GOT3 (cell line): ENCODE measurements at places on chromosomes 12 and 14.

- no peak for DNase-seq
Measured at GRCh38 chr14:86619726-86620125, 1089.8 kb downstream of the FLRT2 start.

DNA sequence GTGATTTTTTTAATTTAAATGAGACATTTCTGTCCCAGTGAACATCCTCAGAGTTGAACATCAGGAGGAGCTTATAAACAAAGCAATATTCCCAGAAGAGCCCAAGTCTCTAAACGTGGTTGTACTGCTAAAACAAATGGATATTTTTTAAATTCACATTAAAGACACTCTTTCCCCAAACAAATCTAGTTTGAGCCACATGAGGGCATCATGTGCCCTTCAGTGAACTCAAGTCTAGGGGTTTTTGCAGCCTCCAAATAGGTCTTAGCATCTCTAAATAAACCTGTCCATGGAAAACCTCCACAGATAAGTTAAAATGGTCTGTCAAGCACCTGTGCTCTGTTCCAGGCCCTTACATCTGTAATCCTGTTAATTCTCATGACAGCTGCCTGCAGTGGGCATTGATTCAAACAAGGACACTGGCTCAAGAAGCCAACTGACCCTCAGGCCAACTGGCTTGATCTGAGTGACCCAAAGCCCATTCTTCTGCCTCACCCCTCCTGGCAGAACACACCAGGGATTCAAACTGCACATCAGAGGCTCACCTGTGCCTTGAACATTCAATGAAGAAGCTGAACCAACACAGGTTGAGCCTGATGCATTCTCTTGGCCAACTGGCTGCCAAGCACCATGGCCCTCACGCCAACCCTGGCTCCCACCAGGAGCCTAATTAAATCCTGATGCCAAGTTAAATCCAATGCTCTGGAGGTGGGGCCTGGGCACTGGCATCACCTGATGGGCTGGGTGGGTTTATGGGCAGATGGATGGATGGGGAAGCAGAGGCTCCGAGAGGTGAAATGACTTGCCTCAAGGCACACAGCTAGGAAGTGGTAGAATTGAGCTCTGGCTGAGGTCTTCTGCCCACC lies 8.6 kb downstream of the ISCU start:
- DNase-seq = no peak

- no peak for DNase-seq
Measured at GRCh38 chr12:19869413-19869812, 430.1 kb downstream of the AEBP2 start.

DNA sequence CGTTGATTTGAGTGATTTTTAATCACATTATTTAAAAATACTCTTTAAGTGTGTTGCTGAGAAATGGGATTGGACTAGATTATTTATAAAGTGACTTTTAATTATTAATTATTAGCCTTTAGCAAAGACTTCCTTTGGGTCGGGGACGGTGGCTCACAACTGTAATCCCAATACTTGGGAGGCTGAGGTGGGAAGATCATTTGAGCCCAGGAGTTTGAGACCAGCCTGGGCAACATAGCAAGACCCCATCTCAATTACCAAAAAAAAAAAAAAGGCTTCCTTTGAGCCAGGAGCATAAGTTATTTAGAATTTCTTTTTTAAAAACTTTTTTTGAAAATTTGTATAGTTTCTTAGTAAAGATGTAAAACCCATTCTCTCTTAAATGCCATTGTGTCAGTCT lies 8.8 kb downstream of the CHURC1 start:
- DNase-seq = no peak

DNA sequence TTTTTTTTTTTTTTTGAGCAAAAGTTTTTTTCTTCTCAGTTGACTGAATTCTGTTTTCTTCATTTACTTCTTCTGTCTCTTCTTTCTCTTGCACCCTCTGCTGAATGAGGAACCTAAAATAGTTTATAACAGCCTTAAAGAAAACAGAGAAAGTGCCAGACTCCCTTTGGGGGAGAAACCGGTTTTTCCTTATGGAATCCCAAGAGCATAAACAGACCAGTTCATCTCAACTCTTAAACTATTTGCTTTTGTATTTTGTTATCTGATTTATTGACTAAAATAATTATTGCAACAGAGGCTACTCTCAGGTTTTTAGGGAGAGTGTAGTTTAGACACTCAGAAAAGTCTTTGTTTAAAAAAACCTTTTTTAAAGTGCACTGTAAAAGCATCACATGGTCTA lies 30.2 kb downstream of the ST8SIA1 start:
- no peak for DNase-seq

- no peak for DNase-seq
Measured at GRCh38 chr12:1170411-1170810, 179.4 kb downstream of the ERC1 start.

DNA sequence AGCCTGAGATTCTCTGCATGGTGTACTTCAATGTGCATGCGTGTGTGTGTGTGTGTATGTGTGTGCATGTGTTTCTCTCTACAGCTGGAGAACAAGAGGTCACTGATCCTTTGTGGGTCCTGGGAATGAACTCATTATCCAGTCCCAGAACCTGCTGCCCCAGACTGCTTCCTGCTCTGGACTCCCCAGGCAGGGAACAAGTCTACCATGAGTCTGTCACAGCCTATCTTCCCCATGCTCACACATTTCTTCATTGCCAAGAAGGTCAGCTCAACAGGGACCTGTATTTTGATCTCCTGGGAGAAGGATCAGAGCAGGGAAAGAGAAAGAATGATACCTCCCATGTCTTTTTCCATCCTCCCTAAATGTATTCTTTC lies 2.9 kb upstream of the AGAP2 start:
- DNase-seq = no peak

- DNase-seq = no peak
Measured at GRCh38 chr14:100275214-100275613, 31.0 kb downstream of the SLC25A29 start.

DNA sequence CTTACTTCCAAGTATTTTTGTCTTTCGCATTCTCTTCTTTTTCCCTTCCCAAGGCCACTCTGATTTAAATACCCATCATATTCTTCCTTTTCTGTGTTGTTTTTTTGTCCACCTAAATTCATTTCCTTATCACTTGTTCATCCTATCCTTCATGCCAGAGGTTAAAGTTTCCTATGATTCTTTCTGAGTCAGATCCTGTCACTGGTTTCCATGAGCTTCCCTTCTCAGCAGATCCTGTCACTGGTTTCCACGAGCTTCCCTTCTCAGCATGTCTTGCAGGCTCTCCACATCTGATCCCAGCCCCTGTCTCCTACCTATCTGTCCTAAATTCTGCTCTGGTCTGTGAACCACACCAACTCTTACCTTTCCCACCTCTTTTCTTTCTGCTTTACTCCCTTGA lies 311.8 kb upstream of the RGS6 start:
- no peak for DNase-seq

- no peak for DNase-seq
Measured at GRCh38 chr12:102052192-102053061, 9.4 kb downstream of the WASHC3 start.

DNA sequence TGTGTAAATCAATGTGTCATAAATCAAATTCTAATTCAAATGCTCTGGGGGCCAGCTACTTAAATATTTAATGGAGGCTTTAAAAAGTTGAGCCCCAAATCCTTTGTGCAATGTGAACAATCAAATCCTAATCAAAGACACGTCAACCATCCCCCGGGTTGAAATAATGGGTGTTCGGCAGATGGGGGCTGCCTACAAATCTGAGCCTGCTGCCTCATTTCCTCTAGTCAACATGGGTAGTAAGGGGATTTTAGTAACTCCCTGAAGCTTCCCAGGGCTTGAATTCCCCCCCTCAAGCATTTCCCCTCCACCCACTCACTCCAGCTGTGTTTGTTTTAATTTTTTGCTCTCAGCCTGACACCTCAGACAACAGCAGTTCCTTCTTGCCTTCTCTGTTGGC lies 37.8 kb downstream of the SRRM4 start:
- no peak for DNase-seq

DNA sequence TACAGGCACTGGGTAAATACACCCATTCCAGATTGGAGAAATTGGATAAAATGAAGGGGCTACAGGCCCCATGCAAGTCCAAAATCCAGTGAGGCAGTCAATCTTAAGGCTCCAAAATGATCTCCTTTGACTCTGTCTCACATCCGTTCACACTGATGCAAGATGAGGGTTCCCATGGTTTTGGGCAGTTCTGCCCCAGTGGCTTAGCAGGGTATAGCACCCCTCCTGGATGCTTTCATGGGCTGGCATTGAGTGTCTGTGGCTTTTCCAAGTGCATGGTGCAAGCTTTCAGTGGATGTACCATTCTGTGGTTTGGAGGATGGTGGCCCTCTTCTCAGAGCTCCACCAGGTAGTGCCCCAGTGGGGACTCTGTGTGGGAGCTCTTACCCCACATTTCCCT lies 427.2 kb downstream of the TRHDE start:
- DNase-seq = no peak

GRCh38 chr14:64934338-64934929 lies 8.1 kb downstream of the GPX2 start:
- DNase-seq = no peak

DNA sequence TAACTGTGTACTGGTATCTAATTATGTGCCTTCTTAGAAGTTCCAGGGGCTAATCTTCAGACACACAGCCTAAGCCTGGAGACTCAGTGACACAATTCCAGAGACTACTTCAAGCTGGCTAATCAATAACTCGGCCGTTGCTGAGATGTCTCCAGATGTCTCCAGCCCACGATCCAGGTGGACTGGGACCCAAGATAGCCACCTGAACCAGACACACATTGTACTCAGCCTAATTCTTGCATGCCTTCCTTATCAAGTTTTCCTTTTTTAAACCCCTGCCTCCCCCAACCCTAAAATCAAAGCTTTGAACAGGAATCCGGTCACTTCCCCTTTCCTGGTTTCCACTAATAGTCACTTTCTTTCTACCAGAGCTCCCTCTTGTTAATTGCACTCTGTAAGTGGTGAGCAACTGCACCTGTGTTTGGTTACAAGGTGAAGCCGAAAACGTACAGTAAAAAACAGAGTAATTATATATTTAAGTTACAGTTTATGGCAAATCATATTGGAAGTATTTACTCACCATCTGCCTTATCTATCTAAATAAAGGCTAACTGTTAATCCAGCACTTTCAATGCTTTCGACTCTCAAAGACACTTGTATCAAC lies 39.8 kb upstream of the PTGDR start:
- DNase-seq = no peak

DNA sequence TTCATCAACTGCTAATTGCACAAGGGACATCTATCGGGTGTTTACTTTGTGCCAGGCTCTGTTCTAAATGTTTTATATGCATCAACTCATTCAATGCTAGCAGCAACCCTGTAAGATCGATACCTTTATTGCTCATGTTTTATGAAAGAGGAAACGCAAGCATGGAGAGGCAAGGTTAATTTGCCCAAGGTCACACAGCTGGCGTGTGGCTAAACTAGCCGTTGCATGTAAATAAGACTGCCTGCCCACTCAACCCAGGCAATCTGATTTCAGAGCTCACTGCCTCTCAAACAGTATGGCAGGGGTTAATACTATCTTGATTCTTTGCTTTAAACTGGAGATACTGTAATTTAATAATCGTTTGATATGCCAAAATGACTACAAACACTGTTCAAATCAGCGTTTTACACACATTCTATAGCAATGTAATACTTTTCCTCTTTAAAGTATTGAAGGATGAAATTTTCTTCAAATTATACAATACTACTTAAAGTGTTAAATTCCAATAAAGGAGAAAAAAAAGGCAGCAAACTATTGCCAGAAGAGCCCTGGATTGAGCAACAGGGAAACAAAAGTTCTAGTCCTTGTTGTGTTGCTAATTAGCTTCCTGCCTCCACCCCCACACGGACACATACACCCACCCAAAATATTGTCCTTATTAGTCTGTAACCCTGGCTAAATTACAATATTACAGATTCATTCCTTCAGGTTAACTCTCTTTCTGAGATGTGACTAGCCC lies 39.1 kb upstream of the DHRS7 start:
- no peak for DNase-seq

DNA sequence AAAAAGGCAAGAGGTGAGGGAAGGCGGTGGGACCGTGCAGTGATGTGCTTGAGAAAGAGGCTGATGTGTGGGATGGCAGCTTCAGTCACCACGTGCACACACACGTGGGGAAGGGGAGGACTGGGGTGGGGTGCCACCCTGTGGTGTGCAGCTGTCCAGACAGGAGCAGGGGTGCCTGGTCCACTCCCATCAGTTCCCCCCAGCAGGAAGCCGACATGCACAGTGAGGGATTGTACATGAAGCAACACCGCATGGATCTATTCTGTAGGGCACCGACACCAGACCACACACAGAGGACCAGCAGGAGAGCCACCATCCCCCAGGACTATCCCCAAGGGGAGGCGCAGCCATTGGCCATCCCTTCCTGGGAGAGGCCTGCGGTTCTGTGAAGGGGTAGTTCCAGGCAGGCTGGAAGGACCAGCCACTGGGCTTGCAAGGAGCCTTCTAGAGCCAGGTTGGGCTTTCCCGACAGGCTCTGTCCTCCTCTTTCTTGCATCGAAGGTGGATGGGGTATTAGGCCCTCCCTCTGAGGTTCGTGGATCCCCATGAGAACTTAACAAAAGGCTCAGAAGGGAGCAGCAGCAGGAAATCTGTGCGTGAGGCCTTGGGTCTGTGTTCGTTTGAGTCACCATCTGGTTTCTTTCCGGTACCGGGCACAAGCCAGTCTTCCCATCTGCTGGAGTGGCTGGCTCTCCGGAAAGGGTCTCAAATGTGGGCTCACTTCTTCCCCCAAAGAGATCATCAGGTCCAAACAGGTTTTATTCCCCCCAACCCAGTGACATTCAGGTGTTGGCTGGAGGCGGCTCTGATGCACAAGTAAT lies 59.8 kb downstream of the PLEKHG3 start:
- DNase-seq = no peak

DNA sequence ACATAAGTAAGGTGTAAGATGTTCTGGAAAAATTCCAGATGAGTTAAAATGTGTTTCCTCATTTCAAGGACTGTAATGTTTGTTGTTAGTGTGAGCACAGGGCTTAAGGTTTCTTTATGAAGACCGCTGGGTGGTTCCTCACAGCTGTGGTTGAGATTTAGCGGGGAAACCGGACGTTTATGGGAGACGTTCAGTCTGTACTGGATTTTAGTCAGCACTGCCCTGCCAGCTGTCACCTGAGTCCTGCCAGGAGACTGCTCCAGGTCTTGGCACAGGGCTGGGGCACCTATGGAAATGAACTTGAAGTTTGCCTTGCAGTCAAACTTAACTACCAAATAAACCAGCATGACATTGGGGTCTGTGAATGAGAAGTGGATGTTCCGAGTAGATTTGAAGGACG lies 555.2 kb downstream of the DIO2 start:
- DNase-seq = no peak

- DNase-seq = no peak
Measured at GRCh38 chr12:106001837-106002218, 136.9 kb downstream of the NUAK1 start.

DNA sequence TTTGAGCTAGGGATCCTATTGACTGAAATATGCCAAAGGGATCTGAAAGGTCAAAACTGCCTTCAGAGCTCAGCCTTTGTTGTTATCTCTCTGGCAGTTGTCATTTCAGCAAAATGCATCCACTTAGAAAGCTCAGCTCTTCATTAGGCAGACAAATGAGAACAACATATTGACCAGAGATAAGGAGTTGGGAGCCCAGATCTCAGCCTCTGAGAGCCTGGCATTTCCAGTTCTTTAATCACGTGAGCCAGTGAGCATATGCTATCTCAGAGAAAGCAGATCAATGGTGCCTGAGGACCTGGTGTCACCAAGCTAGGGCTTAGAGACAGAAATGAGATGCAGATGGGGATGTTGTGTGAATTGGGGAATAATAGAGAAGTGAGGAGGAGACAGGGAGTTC lies 101.1 kb downstream of the DAD1 start:
- no peak for DNase-seq

GRCh38 chr14:36086629-36087395 lies 89.7 kb downstream of the PTCSC3 start:
- no peak for DNase-seq
